ENCODE measurements at places on chromosomes 3 and 15.

DNA sequence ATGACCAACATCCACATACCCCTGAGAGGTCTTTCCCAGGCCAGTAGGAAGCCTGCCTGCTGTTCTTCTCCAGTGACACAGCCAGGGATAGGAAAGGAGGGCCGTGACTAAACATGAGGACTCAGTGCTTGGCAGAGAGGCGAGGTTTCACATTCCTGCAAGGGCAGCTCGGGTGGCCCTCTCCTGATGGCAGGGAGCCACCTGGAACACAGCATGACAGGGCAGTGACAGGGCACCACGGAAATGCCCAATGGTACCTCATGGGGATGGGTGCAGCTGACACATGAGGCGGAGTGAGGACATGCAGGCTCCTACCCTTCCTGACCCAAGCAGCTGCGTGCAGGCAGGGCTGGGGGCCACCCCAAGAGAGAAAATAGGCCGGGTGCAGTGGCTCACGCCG lies 7.4 kb upstream of the TGM5 start:
- H3K4me3 ChIP-seq, result no peak overlapping the region
- H3K27ac ChIP-seq, result no peak overlapping the region
- DNase-seq, result no peak
- no peaks in the 10 kb centered on the region for H3K4me1 ChIP-seq
- peaks cover 27% of the 10 kb centered on the region for H3K27me3 ChIP-seq

DNA sequence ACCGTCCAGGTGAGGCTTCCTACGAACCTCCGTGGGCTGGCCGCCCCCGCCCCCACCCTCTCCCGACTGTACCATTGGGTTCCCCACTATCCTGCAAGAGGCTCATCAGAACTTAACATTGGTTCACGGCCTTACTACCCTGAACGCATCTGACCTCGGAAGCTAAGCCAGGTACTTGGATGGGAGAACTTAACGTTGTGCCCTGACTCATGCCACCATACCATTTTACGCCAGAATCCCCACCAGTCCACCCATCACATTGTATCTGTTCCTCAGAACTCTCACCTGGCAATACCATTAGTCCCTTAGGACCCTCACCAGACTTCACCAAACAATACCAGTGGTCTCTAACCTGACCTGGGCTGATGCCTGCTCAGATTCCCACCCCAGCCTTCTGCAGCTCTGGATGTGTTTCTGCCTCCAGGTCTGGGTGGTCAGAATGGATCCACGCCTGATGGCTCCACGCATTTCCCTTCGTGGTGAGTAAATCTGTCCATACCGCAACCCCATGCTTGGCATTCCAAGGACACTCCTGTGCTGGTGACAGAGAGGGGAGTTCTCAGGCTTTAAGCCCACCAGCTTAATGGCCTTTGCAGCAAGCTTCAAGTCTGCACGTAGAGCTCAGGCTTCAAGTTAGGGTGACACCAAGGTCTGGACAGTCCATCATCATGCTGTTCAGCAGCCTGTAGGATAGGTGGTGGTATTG lies 562 bp downstream of the TCTA start:
- peak overlapping the region; percentile 87 for H3K4me3 ChIP-seq
- peaks cover 16% of the 10 kb centered on the region for H3K36me3 ChIP-seq
- peaks cover 46% of the 10 kb centered on the region for H3K4me1 ChIP-seq
- no peak for DNase-seq
- H3K27ac ChIP-seq, result peak overlapping the region; percentile 75

- no peaks in the 10 kb centered on the region for H3K36me3 ChIP-seq
- no peak overlapping the region for H3K4me3 ChIP-seq
- H3K27ac ChIP-seq, result no peak overlapping the region
- peaks cover 38% of the 10 kb centered on the region for H3K27me3 ChIP-seq
- peaks cover 31% of the 10 kb centered on the region for H3K4me1 ChIP-seq
Observed at GRCh38 chr3:128322030-128323022, 144.4 kb downstream of the DNAJB8 start.

DNA sequence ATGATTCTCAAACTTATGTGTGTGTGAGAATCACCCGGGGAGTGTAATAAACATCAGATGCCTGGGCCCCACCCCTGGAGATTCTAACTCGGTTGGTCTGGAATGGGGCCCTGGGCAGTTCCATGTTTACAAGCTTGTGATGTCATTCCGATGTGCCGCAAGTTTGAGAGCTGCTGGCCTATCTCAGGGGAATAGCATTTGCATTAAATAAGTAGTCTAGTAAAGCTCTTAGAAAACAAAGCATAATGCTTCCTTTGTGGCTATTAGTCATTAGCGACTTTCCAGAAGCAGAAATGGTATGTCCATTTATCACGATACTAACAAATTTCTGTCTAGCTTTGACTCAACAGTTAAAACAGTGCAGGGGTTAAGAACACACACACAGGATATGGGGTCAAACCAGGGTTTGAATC lies 20.9 kb downstream of the PGBD4 start:
- no peak overlapping the region for H3K4me3 ChIP-seq
- DNase-seq, result no peak
- H3K4me1 ChIP-seq, result peaks cover 17% of the 10 kb centered on the region
- no peak overlapping the region for H3K27ac ChIP-seq

- no peak overlapping the region for H3K4me3 ChIP-seq
- peaks cover 60% of the 10 kb centered on the region for H3K4me1 ChIP-seq
- H3K27me3 ChIP-seq, result no peaks in the 10 kb centered on the region
- no peak for DNase-seq
- no peak overlapping the region for H3K27ac ChIP-seq
Observed at GRCh38 chr3:13023971-13024764, 49.1 kb downstream of the IQSEC1 start.

DNA sequence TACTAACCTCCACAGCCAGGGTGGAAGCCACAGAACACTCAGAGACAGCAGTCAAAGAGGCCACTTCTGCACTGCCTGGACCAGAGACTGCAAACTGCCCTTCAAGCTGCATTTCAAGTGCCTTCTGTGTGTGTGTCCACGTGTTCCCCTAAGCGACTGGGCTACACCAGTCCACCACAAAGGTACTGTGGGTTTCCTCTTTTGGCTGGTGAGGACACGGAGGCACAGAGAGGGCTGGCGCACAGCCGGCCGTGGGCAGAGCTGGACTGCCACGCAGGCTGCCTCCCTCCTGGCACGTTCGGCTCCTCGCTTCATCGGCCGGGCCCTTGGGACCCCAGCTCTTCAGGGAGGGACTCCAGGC lies 60.9 kb downstream of the MGLL start:
- H3K27me3 ChIP-seq, result peaks cover 14% of the 10 kb centered on the region
- no peak overlapping the region for H3K4me3 ChIP-seq
- H3K4me1 ChIP-seq, result peaks cover 18% of the 10 kb centered on the region
- H3K27ac ChIP-seq, result no peak overlapping the region
- no peaks in the 10 kb centered on the region for H3K36me3 ChIP-seq

- peaks cover 9% of the 10 kb centered on the region for H3K27me3 ChIP-seq
- H3K36me3 ChIP-seq, result no peaks in the 10 kb centered on the region
- peaks cover 62% of the 10 kb centered on the region for H3K4me1 ChIP-seq
- DNase-seq, result no peak
- no peak overlapping the region for H3K27ac ChIP-seq
Observed at GRCh38 chr3:59876533-59877062, 826.8 kb upstream of the CFAP20DC start.
